ENCODE measurements at places on chromosomes 4 and X. TPM values are rescaled to one million over a fixed set of nuclear protein-coding genes. Genes with fewer than 3 reads are reported as not detected.

MAGEA4 gene
- not detected for polyA plus RNA-seq

MAGEC3 gene
- polyA plus RNA-seq, result not detected

INTS6L gene
- polyA plus RNA-seq, result 4.0 TPM

MTTP gene
- polyA plus RNA-seq, result 5.7 TPM

ADH6 gene
- not detected for polyA plus RNA-seq
